ENCODE measurements at places on chromosomes 4 and X.

- DNase-seq = no peak
These were observed 108.2 kb upstream of the SORBS2 start for GRCh38 chr4:185920171-185920570.

DNA sequence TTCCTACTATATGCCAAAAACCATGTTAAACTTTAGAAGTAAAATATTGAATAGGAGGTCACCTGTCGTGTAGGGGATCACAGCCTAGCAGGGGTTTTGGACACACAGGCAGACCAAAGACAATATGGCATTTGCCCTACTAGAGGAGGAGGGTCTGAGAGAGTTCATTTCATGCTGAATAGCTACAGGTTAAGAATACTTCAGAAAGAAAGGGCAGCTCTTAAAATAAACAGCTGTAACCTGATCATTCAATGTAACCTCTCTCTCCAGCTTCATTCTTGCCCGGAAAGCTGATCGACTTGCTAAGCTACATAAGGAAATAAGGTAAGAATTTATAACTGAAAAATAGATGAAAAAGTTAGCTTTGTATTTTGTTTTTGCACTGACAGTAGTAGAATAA lies 79.9 kb downstream of the MAOA start:
- DNase-seq = no peak

DNA sequence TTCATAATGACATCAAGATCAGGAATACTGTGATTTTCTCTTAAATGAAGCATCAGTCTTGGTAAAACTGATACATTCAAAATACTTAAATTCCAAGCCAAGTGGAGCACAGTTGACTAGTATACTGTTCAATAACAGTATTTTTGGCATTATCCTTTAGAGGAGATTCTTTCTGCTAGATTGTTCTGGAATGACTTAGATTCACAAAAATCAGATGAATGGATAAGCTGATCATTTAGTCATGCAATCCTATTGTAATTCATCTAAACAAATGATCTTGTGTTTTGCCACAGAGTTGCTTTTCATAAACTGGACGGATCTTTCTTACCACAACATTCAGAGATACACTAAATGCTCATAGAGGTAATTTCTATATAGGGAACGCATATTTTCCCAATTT lies 232.0 kb downstream of the CXXC4 start:
- no peak for DNase-seq

GRCh38 chrX:110097920-110098319 lies 95.0 kb downstream of the TMEM164 start:
- DNase-seq = no peak

- no peak for DNase-seq
These were observed 221.9 kb upstream of the MBNL3 start for GRCh38 chrX:132710656-132711155.

- peak; percentile 16 for DNase-seq
These were observed 32.7 kb upstream of the AMBN start for GRCh38 chr4:70559211-70559830.

DNA sequence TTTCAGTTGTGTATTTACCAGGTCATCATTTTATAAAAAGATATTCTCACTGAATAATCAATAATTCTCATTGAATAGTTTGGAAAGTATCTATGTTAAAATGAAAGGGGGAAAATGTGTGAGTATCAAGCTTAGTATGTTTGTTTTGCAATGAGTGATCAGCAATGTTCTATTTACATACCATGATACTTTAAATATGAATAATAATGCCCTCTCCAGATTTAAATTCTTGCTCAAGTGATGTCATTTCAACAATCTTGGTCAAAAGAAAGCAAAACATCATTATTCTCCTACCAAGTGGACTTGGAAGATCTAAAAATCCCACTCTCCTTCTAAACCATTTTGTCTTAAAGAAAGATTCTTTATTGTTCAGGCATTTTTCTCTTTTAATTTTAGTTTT lies 42.1 kb upstream of the ANKRD50 start:
- peak; percentile 54 for DNase-seq

DNA sequence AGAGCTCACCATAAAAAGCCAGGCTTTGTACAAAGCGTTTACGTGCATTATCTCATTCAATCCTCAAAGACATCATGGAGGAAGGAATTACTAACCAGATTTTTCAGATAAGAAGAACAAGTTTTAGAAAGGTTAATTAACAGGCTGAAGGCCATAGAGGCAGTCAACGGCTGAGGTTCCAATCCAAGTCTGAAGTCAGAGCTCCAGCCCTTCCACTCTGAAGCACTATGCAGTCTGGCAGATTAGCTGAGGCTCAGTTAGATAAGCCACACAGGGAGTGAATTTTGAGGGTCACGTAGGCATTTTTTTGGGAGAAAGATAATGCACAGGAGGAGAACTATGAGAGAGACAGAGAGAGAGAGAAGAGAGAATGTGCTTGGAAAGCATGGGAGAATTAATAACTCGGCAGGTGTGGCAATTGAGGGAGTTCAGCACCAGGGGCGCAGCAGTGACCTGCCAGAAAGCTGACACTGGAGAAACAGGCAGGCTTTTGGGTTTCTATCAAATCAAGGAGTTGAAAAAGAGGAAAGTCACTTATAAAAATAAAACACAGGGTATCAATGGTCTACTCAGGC lies 116.5 kb upstream of the NAP1L5 start:
- no peak for DNase-seq

DNA sequence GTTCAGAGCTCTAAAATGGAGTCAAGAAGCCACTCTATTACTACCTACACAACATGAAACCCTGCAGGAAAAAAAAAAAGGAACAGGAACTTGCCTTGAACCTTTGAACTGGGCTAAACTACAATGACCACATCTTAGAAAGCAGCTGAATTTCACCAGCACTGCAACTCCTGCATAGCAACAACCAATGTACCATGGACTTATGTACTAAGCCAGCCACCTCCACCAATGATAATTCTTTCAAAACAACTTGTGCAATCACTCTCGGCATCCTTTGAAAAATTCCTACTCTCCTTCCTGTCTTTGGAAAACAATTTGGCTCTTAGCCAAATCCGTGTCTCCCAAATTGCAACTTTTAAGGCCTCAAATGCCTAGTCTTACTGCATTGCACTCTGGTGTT lies 26.8 kb upstream of the FMR1 start:
- DNase-seq = no peak

GRCh38 chr4:4334798-4335520 lies 44.9 kb downstream of the ZBTB49 start:
- DNase-seq = no peak

GRCh38 chr4:151583157-151583914 lies 174.4 kb downstream of the FHIP1A start:
- DNase-seq = no peak

DNA sequence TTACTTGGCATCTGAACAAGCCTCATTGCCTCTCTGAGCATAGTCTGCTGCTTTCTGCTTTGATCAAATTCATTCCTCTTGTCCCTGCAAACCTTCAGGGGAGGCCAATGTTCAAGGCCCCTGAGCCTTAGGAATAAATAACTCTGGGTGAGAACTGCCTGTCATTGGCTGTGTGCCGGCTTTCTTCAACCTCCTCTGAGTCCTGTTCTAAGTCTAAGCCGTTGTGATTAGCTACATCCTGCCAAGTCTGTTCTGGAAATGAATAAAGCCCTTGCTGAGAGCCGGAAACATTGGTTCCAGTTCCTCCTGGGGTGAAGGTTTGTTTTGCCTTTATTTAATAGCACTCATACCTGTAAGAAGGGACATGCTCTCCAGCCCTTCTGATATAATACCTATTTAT lies 13.8 kb downstream of the RNF4 start:
- DNase-seq = peak; percentile 52

DNA sequence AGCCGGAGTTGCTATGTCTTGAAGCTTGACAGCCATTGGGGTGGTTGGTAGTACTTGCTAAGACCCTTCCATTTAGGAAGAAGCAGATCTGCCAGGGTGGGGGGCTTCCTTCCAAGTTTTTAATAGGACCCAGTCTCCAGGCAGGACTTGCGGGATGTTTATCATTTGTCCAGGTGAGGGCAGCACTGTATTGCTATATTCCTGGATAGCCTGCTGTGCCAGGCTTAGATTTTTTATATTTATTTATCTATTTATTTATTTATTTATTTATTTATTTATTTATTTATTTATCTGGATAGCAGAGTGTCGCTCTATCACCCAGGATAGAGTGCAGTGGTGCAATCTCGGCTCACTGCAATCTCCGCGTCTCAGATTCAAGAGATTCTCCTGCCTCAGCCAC lies 87.4 kb upstream of the CT45A1 start:
- no peak for DNase-seq

- no peak for DNase-seq
These were observed 117.9 kb downstream of the PDHA2 start for GRCh38 chr4:95957759-95958158.

- DNase-seq = no peak
These were observed 44.1 kb upstream of the SEC24B start for GRCh38 chr4:109389369-109390114.

DNA sequence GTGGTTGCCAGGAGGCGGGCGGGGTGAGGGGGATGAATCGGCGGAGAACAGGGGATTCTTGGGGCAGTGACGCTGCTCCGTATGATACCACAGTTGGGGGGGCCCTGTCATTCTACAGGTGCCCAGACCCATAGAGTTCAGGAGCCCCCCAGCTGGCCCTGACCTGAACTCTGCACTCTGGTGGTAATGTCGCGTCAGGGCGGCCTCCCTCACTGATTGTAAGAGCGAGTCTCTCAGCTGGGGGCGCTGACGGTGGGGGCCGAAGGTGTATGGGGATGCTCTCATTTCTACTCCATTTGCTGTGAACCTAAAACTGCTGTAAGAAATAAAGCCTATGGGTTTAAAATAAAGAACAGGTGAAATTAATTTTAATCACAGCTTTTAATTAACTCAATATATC lies 91.8 kb upstream of the PSAPL1 start:
- no peak for DNase-seq

DNA sequence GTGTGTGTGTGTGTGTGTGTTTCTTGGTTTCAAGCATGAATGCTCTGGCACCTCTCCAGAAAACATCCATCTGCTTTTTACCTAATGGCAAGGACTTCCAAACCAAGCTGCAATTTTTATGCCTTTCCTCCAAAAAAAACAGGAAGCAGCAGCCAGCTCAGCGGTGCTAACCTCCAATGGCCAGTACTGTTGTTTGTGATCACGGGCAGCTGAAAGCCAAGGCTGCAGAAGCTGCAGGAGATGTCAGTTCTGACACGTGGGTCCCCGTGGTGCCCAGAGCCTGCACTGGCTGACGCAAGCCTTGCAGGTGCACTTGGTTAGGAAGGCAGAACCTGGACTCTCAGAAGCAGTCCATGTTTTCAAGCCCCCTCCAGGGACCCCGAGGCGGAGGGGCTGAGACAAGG lies 313.6 kb upstream of the DDX53 start:
- peak; percentile 87 for DNase-seq

DNA sequence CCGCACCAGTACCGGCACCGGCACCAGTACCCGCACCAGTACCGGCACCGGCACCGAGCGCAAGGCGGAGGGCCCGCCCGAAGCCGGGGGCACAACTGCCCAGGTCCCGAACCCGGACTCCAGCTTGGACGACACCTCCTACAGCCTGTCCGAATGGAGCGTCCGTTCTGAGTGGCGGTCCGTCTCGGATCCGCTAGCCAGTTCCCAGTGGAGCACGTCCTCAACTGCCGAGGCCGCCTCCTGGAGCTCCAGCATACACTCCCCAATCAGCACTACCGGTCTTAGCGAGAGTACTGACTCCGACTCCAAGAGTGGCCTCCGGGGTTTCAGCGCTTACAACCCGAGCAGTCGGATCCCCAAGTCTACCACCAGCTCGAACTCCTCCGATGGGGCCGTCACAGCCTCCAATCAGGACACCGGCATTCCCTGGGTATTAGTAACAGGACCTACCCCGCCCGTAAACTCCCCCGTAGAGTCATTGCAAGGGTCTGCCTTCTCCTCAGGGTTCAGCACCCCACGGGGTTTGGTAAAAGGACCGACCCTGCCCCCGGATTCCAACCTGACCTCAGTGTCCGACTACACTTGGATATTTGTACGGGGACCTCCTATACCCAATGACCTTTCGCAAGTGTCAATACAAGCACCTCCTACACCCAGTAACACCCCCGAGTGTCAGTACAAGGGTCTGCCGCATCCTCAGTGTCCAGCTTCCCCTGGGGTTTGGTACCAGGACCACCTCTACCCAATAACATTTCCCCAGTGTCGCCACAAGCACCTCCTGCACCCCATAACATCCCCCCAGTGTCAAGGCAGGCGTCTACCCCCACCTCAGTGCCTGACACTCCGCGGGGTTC lies 721 bp upstream of the MAOA start:
- DNase-seq = peak; percentile 29

DNA sequence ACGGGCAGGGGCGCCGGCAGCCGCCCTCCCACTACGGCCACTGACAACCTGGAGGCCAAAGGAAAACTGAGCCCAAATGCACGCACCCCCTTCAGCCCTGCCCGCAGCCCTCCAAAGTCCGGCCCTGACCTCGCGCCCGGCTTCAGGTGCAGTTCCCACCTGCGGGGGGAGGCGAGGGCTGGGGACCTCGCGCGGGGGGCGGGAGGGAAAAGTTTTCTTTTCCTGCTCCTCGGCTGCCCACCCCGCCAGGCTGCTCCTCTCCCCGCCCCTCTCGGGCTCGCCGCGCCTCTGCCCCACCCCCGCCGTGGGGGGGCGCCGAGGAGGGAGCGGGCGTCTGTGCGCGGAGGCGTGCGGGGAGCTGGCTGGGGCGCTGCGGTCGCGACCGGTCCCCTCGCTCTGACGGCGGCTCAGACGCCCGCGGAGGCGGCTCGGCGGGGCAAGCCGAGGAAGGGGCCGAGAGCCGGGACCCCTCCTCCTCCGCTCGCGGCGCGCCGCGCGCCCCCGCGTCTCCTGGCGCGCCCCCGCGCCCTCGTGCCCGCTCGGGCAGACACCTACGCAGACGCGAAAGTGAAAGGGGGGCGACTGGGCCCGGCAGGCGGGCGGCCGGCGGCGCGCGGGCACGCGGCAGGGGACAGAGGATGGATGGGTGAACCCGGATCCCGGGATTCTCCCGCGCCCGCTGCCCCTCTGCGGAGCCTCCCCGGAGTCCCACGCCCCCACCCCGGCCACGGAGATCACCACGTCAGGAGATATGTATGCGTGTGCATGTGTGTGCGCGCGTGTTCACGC lies 3.1 kb upstream of the NR3C2 start:
- DNase-seq = no peak

DNA sequence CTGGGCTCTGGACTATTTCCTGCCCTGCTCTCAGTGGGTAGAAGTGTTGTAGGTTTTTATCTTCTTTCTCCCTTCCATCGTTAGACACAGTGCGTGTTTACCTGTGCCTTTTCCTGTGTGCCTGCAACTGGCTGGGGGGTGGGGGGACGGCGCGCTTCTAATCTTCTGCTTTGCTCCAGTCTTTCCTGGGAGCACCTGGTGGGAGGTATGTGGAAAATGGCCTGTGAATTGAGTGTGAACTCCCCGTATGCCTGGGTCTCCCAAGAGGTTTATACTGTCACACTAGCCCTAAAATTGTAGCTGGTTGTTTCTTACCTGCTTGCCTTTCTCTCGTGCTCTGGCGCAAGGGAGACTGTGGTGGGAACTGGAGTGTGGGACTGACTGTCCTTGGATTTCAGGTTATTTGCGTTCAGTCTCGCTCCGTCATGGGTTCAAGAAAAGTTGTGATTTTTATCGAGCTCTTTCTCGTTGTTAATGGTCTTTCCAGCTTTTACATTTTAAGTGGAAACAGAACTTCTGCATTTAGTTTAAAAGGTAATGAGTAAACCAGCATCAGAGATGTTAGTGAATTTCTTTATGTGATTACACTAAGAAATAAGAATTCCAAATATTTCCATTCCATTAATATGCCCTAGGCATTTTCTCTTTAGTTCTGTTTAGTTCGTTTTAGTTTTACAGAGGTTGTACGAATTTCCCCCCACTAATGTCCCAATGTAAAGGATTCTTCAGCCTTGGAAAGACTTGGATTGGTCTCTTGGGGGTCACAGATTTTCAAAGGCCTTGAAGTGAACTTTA lies 15.3 kb downstream of the MRPL1 start:
- no peak for DNase-seq
